GM04504 (cell line): ENCODE measurements at places on chromosomes 6 and 20.

DNA sequence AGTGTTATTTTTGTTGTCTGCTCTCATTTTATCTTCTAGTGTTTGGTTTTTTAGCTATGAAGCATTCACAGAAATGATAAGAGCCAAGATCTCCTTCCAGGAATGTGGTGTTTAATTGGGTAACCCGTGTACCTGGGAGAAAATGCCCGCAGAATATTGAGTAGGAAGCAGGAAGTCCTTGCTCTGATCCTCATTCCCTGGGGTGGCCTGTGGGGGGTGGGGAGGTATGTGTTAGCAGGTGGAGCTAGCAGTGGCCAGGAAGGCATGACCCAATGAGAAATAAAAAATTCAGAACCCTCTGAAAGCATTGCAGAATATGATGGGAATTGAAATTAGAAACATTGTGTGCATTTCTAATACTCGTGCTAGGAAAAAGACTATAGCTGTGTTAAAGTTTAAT is 100.8 kb downstream of the DTD1 start:
- DNase-seq, result no peak

GRCh38 chr20:52975029-52975732 is 3.0 kb downstream of the TSHZ2 start:
- DNase-seq, result no peak

DNA sequence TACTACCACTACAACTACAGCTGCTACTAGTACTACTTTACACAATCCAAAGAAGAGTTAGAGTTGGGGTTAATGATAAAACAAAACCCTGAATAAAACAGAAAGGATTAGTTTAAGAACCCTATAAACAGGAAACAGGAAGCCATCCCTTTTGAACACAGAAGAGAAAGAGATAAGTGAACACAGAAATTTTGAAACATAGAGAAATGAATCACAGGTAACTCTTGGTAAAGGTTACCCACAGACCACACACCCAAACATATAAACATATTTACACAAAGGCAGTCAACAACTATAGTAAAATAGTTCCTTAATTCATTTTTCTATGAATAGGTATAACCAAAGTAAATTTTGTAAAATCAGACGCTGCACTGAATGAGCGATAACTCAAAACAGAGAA is 98.1 kb downstream of the RNGTT start:
- DNase-seq, result no peak

- DNase-seq, result peak; percentile 1
These were observed 45.7 kb upstream of the IRF4 start for GRCh38 chr6:345747-346385.

GRCh38 chr20:39004508-39004907 is 42.4 kb downstream of the DHX35 start:
- no peak for DNase-seq

- no peak for DNase-seq
These were observed 10.5 kb downstream of the DNAH8 start for GRCh38 chr6:38725414-38726183.

DNA sequence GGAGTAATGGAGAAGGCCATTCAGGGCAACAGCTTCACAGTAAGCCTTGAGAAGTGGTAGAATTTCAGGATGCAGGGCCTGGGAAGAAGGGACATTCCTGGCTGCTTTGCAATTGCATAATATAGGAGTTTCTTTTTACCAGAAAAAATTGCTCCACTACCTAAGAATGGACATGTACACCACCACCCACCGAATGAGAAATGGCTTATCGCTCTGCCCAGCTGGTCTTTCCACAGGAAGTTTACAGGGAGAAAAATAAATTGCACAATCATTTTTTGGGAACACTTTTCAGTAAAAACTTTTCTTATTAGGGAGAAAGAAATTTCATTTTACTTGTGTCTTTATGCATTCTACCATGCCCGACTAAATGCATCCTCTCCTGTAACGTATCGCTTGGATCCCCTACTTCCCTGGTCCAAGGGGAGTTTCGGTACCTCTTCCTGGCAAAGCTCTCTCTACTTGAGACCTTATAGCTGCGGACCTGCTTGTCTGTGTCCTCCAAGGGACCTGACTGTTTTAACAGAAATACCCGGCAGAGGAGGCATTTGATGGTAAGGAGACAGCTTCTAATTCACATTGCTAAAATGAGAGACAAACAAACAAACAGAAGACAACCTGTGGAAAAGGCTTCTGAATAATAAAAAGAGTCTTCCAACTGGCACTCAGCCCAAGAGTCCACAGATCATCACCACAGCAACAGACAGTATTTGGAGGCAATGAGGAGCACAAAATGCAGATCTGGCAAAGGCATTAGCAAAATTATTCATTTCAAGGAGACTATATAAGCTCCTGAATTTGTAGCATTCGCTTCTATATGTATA is 54.2 kb downstream of the MAP3K5 start:
- no peak for DNase-seq

DNA sequence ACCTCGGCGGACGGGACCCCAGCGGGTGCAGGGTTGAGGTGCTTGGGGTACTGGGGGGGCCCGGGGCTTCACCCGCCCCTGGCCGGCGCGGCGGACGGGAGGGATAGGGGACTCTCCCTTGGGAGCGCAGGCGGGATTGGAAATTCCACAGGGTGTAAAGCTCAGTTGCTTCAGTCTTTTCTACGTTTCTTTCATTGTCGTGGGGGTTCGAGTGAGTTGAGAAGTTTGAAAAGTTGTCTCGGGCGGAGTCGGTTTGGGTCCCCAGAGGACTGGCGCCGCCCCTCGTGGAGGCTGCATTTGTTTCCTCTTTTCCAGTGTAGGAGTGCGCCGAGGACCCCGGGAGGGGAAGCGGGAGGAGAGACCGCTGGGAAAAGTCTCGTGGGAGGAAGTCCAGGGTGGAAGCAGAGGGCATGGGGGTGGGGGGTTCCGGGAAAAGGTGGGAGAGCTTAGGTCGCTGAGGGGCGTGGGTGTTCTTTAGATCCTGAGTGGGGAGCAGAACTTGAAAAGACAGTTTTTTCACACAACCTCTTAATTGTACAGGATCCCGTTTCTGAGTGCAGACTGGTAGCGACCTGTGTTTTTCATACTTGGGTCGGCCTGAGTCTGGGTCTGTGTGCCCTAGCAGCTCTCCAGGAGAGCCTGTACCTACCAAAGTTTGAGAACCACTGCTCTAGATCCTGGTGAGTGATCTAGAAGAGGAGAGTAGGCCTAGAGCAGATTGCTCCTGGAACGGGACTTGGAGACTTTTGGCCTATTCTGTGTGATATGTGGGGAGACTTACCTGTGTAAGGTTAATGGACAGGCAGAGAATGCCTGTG is 495 bp downstream of the FAM83B start:
- DNase-seq, result no peak

GRCh38 chr6:37731888-37732287 is 34.2 kb upstream of the MDGA1 start:
- no peak for DNase-seq

GRCh38 chr20:32891926-32892660 is 33.4 kb downstream of the EFCAB8 start:
- no peak for DNase-seq

DNA sequence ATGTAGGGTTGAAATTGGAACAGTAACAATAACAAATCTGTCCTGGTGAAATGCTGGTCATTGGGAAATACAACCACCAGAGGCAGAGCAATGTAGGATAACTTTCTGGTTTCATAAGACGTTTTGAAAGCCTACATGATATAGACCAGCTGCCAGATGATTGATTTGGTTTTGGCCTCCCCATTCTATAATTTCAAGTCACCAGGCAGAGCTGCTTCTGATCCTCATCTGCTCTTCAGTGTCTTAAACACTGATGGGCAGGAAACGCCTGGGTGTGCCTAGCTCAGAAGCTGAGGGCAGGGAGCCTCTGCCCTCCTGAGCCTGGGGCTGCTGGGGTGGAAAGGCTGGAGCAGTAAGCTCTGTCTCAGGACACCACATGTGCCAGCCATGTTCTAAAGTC is 24.5 kb downstream of the DHX35 start:
- DNase-seq, result no peak

GRCh38 chr20:63500151-63500901 is 1.4 kb upstream of the EEF1A2 start:
- DNase-seq, result no peak

DNA sequence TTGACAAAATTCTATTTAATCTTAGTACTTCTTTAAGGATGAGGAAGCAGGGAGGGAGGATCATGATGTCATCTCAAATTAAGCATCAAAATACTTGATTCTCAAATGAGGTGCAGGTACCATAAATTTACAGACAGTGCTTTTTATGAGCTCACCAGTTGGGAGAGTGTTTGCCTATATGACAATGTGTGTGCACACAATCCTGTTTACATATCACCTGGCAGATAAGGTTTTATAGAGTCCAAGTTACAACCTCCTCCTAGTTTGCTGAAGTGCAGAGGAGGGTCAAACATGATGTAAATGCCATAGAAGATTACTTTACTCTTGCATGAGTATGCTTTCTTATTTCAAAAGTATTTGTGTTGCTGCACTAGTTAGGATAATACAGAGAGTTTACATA is 6.4 kb downstream of the ATXN1 start:
- no peak for DNase-seq

DNA sequence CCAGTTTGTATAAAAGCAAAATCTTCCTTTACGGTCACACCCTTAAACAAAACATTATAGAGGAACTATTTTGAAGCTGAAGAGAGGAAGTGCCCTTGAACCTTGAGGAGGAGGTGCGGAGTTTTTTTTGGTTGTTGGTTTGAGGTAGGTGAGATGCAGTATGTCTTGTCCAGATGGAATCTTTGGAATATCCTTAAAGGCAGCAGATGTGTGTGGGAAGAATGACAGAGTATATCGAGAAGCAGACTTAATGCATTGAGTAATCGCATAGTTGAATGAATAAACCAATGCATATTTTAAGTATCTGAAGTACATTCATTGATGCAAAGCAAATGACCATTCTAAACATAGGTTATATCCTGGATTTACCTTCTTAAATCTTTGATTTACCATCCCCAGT is 49.9 kb downstream of the AIG1 start:
- DNase-seq, result no peak

DNA sequence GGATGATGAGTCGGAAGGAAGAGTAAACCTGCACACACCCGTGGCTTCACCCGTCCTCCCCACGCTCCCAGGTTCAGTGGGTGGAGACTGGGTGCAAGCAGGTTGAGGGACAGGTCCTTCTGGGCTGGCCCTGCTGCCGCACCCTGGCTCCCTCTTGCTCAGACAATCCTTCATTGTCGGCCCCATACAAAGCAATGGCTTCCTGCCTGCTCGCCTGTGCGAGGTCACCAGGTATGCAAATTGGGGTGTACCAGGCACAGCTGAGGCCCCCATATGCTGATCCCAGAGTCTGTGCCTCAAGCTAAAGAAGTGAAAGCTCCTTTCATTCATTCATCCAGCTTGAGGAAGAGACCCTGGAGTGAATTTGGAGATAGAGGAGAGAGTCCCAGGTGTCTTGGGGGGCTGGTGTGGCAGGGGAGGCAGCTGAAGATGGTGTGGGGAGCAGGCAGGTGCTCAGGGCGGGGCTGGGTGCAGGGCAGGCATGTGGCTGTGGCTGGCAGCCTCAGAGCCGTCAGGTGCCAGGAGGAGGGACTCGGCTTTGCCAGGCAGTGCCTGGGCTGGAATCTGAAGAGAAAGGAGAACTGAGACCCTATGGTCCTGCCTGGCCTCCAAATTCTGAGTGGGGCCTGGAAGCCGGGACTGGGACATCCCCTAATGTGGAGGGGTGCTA is 4.7 kb downstream of the SLCO4A1 start:
- no peak for DNase-seq

- no peak for DNase-seq
These were observed 922.5 kb upstream of the MAN1A1 start for GRCh38 chr6:120272038-120272437.

DNA sequence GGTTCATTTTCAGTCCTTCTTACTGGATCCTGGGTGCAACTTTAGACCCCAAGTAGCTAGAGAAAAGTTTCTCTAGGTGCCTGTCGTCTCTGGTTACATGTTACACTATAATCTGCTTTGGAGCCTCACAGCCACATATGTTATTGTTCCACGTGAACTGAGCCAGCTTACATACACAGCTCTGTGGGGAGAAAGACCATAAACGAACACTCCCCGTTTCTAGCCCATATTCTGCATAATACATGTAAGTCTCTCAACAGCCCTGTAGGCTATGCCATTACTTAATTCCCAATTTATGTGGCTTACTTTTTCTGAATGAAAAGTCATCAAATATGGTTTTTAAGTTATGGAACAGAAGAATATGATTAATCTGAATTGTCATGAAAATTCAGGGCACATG is 233.8 kb downstream of the BCKDHB start:
- no peak for DNase-seq

DNA sequence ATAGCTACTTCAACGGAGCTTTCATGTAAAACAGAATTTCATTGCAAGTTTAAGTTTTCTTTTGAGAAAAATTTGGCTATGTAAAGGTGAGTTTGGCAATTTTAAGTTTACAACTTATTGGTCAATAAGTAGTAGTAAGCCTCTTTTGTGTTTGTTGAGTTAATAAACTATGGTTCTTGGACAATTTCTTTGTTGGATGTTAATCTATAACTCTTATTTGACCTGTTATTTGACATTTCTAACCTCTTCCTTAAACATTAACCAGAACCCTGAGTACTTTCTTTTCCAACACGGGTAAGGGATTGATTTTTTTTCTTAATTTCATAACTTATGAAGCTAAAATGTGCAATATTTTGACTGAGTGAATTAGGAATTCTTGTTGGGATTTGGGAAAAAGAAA is 354.4 kb downstream of the PRKN start:
- no peak for DNase-seq
